ENCODE measurements at places on chromosomes 1 and 21. TPM values are rescaled to one million over a fixed set of nuclear protein-coding genes. Genes with fewer than 3 reads are reported as not detected.

- DNase-seq: no peak
These were observed 13.4 kb downstream of the S1PR1 start for GRCh38 chr1:101250222-101250621.

GRCh38 chr1:212470059-212470458, 37.3 kb downstream of the NENF start:
- DNase-seq: peak; percentile 86

GRCh38 chr1:37919277-37919676, 27.6 kb downstream of the INPP5B start:
- DNase-seq: no peak

DNA sequence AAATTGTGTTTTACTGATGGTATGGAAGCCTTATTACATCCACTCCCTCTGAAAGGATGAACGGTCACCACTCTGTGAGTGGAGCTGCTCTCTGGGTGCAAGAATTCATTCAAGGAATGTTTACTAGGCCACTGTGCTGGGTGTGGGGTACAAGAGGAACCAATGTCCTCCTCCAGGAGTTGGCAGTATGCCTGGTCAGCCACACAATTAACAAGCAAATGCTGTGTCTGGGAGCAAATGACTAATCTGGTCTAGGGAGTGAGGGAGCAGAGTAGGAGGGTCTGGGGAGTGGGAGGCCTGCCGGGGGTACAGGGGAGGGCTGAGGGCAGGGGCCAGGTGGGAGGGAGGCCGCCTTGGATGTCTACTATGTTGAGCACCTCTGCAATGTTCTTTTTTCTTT, 27.2 kb upstream of the TDRD10 start:
- DNase-seq: peak; percentile 76

GRCh38 chr1:34984435-34984792, 733 bp downstream of the TMEM35B start:
- DNase-seq: no peak

GRCh38 chr1:17259233-17259873, 10.5 kb downstream of the PADI3 start:
- DNase-seq: no peak

- no peak for DNase-seq
These were observed 34.7 kb downstream of the THRAP3 start for GRCh38 chr1:36258960-36259344.

GRCh38 chr1:184033711-184034167, 3.8 kb downstream of the COLGALT2 start:
- DNase-seq: no peak

GRCh38 chr21:45129189-45129923, 55.0 kb downstream of the ADARB1 start:
- no peak for DNase-seq

DNA sequence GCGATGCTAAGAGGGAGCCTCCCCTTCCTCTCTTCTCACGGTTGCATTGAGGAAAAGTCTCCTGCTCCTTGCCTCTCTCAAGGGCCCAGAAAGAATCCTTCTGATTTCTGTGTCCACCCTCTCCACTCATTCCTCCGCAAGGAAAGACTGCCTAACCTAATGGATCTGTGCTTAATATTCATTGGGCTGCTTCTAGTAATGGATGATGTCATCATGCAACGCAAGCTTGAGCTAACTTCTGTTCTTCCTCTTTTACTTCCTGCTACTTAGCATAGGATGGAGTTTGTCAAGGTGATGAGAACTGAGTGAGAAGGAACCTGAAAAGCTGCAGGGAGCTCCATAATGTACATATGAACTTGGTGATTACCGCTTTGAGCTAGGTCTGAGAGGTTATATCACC, 35.2 kb upstream of the HMGB4 start:
- DNase-seq: no peak

DNA sequence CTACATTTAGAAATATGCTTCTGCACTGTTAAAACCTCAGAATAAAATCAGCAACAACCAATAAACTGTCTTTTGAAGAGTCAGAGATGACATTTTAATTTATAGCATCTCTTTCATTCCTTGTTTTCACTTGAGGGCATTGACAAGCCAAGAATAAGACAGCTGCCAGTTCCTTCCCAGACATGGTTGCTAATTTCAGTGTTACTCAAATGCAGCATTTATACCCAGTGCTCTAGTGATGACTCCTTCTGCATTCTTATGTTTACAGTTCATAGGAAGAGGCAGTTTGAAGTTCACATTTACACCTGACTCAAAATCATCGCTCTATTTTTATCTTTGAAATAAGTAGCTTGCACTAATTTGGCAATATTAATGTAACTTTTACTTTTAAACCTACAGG, 44.9 kb downstream of the PLA2G4A start:
- DNase-seq: no peak

DNA sequence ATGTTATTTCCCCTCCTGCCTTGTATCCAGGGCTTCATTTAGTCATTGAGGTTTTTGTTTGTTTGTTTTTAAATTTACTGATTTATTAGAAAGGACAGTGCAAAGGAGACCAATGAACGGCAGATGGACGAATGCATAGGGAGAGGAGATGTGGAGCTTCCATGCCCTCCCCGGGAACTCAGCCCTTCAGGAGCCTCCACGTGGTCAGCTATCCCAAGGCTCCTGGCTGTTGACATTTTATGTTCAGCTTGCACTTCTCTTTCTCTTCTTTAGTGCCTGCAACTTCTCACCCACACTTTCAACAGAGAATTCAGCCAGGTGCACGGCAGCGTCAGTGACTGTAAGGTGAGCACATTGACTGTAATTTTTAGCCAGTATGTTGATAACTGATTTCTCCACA, 30.7 kb upstream of the PGD start:
- no peak for DNase-seq

- no peak for DNase-seq
These were observed 555.4 kb upstream of the NEGR1 start for GRCh38 chr1:72837781-72838180.

- DNase-seq: no peak
These were observed 2.2 kb downstream of the LAD1 start for GRCh38 chr1:201396861-201397464.

GRCh38 chr1:158145173-158145719, 35.4 kb upstream of the CD1D start:
- DNase-seq: peak; percentile 20

GRCh38 chr1:3015269-3015635, 6.0 kb upstream of the ACTRT2 start:
- no peak for DNase-seq

DNA sequence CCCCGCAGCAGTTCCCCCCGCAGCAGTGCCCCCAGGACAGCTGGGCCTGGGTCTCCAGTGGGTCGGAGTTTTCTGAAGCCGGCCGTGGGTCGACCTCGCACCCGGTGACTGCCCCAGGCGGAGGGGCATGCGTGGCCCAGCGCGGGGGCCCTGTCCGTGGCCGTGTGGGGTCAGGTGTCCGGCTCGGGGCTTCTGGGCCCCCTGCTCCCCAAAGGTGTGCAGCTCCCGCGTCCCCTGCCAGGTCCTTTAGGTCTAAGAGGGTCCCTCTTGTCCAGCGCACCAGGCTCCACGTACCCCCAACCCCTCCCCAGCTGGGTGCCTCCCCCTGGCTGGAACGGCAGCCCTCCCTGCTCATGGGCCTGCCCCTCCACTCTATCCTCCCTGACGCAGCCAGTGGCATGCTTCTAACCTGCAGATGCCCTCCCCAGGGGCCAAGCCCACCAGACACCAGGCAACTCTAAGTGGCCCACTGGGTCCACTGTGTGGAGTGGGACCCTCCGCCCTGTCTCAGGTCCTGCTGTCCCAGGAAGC, 5.9 kb upstream of the HES4 start:
- no peak for DNase-seq

GRCh38 chr21:28485301-28486022, 507.2 kb downstream of the LTN1 start:
- peak; percentile 86 for DNase-seq

Gene URB2
- 6.5 TPM for polyA plus RNA-seq

Gene TIAM1
- polyA plus RNA-seq: 11.0 TPM

Gene VAV3
- 7.9 TPM for polyA plus RNA-seq

Gene ICOSLG
- polyA plus RNA-seq: 11.4 TPM

Gene SLC35E2B
- polyA plus RNA-seq: 40.1 TPM

Gene CCDC30
- polyA plus RNA-seq: 1.9 TPM

Gene KMO
- 0.24 TPM for polyA plus RNA-seq

Gene CLIC6
- polyA plus RNA-seq: not detected

Gene CFAP107
- 1.2 TPM for polyA plus RNA-seq

Gene DDR2
- 55.5 TPM for polyA plus RNA-seq

Gene PLA2G5
- 0.62 TPM for polyA plus RNA-seq

Gene PTGFR
- 38.1 TPM for polyA plus RNA-seq

Data from muscle of back (tissue), 13 donors.